ENCODE measurements at places on chromosomes 7 and 10.

- DNase-seq, result no peak
Observed at GRCh38 chr10:11339013-11339412, 272.4 kb downstream of the USP6NL start.

DNA sequence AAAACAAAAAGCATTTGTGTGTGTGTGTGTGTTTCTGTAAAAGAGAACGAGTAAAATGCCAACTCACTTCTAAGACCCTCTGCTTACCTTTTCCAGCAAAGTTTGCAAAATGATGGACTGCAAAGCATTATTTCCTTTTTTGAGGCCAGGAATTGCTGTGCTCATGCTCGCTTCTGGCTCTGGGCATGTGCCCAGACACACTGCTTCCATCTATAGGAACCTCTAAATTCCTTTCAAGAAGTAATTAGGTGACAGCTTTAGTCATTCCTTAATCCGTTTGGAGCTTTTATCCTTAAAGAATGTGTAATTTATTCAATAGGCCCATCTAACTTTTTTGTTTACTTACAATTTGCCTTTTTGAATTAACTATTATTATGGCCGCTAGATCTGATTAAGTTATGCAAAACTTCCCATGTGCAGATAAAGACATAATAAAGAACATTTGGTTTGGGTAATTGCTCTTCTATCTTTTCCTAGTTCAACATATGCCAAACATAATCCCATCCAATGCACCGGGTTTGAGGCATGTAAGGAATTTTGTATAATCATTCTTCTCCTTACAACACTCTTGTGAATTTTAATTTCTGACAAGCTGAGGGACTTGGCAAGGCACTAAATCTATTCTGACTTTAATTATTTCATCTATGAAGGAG, 34.7 kb downstream of the A1CF start:
- DNase-seq, result no peak

- DNase-seq, result peak; percentile 30
Observed at GRCh38 chr10:28169525-28169924, 133.3 kb downstream of the MPP7 start.

- no peak for DNase-seq
Observed at GRCh38 chr10:66362522-66362921, 563.3 kb upstream of the LRRTM3 start.

- DNase-seq, result no peak
Observed at GRCh38 chr10:3435671-3436070, 263.1 kb upstream of the PITRM1 start.

- peak; percentile 20 for DNase-seq
Observed at GRCh38 chr10:100346351-100346764, 675 bp upstream of the SCD start.

- peak; percentile 79 for DNase-seq
Observed at GRCh38 chr7:52961084-52961483, 74.3 kb upstream of the POM121L12 start.

GRCh38 chr10:48778193-48778857, 93.7 kb downstream of the WDFY4 start:
- no peak for DNase-seq

- no peak for DNase-seq
Observed at GRCh38 chr10:71272056-71272771, 46.8 kb upstream of the SLC29A3 start.

- no peak for DNase-seq
Observed at GRCh38 chr10:48389272-48389671, 82.8 kb downstream of the MAPK8 start.

GRCh38 chr10:133438711-133439273, 14.4 kb upstream of the SPRN start:
- DNase-seq, result peak; percentile 11

DNA sequence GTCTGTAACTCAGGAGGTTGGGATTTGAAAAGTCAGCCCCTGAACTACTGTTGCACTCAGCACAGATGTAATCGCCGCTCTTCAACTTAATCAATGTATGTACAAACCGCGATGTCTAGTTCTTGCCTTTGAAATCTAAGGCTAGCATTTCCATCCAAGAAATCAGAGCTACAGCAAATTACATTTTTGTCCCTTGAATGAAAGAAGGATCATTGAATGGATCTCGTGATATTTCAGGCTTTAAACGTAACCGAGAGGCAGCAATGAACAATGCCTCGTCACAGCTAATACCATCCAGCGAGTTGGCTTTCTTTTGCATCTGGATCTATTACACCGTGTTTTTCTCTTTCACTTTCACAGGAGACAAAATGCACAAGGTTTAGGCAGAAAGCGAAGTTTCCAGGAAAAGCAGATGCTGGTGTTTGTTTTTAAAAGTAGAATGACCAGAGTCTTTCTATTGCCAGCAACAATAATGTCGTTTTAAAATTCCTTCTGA, 5.5 kb downstream of the SKIDA1 start:
- peak; percentile 36 for DNase-seq

DNA sequence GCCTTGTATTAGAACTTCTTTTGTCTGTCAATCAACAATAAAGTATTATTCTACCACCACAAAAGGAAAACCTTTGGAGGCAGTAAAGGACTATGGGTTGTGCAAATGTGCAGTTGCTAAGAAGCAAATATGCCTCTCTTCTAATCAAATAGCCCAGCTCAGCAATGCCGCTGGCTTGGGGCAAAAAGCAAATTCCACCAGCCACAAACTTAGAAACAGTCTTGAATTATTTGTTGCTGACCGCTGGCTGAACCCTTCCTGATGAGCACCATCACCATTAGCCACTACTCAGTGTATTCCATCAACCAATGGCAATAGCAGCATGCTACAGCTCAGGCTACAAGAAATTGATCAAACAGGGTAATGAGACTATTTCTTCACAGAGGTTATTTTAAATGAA, 51.0 kb downstream of the SKAP2 start:
- DNase-seq, result no peak

DNA sequence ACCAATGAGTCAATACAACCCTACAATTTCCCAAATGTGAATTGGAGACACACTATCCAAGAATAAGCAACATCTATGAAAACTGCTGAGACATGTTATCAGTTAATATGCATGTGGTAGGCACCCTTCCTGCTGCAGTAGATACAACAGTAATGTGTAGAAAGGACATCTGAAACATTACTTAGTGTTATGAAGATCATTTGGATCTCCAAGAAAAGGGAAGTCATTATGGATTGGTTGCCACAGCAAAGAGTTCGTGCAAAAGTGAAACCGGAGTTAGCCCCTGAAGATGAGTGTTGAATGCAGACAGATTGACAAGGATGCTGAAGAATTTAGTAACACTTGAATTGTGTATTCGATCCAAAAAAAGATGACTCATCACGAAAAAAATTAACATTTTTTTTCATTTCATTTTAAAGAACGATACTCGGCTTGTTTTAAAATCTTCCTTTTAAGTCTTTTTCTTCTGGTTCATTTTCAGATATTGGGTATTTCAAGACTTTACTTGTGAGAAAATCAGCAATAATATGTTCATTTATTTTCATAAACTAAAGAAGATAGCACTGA, 322.4 kb upstream of the KLF6 start:
- DNase-seq, result peak; percentile 7

DNA sequence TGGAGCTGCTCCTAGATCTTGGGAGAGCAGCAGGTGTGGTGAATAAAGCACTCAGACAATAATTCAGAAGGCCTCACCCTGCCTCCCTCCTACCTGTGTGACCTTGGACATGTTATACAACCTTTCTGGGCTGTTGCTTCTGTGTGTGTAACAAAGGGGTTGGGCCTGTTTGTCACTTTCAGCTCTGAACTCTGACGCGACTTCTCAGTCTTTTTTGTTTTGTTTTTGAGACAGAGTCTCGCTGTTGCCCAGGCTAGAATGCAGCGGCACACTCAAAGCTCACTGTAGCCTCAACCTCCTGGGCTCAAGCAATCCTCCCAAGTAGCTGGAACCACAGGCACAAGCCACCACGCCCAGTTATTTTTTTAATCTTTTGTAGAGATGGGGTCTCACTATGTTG, 89.3 kb downstream of the DNMBP start:
- no peak for DNase-seq

DNA sequence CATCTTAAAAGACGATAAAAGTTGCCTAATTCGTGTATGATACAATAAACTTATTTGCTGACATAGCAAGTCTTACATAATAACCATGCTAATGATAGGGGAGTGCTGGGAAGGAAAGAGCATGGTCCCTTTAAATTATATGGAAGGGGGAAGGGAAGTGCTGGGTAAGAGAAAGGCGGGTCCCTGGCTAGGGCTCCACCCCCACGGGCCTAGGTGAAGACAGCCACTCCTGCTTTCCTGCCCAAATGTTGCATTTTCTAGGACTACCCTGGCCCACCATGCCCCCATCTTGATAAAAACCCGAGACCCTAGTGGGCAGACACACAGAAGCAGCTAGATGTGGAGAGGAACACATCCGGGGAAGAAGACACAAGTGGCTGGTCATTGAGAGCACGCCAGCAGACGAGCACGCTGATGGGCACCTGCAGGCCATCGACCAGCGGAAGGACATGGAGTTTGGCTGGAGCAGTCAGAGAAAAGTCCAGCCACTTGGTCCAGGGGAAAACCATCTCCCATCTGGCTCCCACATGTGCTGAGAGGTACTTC, 328.7 kb downstream of the ARL4A start:
- DNase-seq, result no peak

GRCh38 chr7:139231513-139232376, 708 bp downstream of the UBN2 start:
- peak; percentile 34 for DNase-seq

DNA sequence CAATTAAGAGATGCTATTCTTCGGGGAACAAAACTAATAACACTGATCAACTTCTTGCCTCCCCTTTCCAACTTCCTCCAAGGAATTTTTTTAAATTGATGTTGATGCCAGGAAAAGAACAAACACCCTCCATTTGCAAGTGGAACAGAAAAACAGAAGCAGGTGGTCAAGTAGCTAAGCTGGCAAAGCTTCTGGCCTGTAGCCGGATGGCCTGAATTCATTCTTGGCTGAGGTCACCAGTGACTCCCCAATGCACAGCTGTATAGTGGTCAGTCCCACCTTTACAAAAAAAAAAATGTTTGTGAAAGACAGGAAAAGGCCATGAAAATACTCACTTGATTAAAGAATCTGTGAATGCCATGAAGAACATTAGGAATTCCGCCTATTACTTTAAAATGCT, 39.1 kb downstream of the DOCK4 start:
- no peak for DNase-seq

DNA sequence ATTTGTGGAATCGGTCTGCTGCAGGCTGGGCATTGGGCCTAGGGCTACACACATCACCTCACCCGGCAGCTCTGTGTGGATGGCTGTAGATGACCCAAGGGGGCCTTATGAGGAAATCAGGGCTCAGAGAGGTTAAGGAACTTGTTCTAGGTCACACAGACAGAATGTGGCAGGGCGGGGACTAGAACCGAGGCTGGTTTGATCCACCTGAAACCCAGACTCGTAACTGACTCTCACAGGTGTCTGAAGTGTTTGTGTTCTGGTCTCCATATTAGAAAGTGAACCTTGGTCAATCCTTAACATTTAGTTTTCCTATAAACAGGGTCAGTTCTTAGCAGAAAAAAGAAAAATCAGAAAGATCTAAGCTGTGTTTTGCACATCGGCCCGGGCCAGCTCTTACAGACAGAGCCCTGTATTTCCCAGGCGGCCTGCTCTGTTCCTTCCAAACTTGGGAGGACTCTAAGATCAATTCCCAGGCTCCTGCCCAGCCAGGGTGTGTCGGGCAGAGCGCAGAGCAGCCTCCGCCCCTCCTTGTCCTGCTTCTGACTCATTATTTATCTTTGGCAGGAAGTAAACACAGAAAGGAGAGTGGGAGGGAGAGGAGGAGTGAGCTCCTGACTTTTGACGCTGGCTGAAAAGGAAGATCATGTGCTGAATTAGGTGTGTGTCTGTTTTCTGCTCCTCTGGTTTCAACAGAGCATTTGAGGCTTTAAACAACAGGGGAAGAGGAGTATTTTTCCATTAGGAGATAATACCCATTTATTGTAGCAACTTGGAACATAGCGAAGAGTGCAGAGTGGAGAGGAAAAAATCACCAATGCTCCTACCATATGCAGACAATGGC, 74.1 kb downstream of the TACC2 start:
- peak; percentile 63 for DNase-seq

DNA sequence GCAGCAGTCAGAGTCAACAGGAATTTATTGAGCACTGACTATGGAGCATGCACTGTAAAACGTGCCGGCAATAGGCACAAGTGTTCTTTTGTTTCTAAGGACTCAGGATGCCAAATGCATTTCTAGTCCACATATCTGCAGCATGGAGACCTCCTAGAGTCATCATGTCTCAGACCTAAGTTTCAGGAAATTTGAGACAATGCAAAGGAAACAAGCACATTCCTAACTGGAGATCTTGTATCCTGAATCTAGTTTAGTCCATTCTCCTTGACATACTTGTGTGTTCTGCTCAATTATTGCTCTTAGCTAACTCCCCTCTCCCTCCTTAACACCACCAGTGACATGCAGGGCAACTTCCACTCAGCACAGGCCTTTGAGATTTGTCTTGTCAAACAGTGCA, 173.2 kb downstream of the ZNF438 start:
- DNase-seq, result no peak

- DNase-seq, result no peak
Observed at GRCh38 chr7:1913466-1914282, 243.6 kb downstream of the ELFN1 start.

DNA sequence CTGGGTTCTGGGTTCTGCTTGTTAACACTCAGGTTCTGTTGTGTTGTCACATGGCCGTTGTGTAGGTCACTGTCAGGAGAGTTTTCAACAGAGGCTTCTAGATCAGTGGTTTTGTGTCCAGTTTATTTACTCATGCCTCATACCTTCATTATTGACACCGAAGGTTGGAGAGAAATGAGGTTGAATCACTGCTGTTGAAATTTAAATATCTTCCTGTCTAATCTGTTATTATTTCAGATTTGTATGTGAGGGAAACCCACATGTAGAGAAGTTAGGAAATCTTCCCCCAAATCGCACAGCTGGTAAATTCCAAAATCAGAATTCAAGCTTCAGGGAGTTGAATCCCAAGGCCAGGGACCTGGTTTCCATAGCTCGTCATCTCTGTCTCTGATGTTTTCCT, 28.3 kb upstream of the KLF6 start:
- no peak for DNase-seq

- no peak for DNase-seq
Observed at GRCh38 chr10:69285699-69286098, 7.4 kb downstream of the HK1 start.

DNA sequence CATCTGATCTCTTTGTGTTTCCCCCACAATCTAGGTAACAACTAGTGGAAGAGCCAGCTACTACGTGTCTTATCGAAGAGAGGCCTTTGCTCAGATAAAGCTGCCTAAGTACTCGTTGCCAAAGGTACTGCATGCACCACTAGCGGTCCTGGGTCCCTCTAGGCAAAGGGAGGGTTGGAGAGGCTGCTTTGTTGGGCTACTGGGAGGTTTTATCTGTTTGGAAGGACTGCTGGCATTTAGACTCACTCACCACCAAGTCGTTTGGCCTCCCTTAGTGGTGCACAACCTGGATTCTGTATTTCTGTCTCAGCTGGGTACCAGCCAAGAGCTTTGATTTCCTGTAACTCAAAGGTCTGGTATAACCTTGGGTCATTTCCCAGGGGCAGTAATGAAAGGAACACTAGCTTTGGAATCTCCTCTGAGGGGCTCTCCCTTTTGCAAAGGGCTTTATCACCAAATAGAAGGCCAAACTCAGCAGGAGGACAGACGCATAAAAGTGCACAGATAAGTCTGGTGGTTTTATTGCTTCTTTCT, 498.3 kb downstream of the SORCS3 start:
- DNase-seq, result no peak
